ENCODE measurements at places on chromosomes 7 and 10. TPM values are rescaled to one million over a fixed set of nuclear protein-coding genes. Genes with fewer than 3 reads are reported as not detected.

GRCh38 chr7:134209322-134210015, 82.3 kb downstream of the LRGUK start:
- DNase-seq = no peak

Gene SKIDA1
- total RNA-seq = not detected

Gene TRIM50
- not detected for total RNA-seq

DNA sequence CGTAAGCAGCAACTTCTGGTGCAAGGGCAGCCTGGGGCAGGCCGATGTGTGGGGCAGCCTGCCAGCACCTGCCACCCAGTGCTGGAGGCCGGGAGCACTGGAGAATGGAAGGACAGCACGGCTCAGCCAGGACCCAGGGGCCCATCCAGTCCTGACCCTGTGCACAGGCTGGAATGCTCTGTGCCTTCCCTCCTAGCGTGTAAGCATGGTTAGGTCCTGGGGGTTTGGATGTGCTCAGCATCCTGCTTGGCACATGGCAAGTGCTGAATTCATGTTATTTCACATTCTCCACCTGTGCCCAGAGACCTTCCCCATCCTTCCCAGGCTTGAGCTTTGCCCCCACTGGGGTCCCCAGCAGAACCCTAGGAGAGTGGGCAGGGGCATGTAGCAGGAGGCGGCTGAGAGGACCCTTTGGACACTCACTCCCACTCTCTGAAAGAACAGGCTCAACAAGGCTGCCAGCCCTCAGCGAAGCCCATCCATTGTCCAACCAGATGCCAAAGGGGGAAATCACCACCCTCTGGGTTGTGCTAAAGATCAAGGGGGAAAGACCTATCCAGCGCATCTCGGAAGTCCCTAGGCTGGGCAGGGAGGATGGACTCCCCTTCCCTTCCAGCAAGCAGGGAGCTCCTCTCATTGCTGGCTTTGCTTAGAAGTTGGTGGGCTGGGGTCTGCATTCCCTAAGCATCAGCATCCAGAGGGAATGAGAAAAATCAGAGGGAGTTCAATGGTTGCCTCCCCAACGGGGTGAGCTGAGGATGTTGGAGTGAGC, 29.7 kb downstream of the ANXA8 start:
- no peak for DNase-seq

DNA sequence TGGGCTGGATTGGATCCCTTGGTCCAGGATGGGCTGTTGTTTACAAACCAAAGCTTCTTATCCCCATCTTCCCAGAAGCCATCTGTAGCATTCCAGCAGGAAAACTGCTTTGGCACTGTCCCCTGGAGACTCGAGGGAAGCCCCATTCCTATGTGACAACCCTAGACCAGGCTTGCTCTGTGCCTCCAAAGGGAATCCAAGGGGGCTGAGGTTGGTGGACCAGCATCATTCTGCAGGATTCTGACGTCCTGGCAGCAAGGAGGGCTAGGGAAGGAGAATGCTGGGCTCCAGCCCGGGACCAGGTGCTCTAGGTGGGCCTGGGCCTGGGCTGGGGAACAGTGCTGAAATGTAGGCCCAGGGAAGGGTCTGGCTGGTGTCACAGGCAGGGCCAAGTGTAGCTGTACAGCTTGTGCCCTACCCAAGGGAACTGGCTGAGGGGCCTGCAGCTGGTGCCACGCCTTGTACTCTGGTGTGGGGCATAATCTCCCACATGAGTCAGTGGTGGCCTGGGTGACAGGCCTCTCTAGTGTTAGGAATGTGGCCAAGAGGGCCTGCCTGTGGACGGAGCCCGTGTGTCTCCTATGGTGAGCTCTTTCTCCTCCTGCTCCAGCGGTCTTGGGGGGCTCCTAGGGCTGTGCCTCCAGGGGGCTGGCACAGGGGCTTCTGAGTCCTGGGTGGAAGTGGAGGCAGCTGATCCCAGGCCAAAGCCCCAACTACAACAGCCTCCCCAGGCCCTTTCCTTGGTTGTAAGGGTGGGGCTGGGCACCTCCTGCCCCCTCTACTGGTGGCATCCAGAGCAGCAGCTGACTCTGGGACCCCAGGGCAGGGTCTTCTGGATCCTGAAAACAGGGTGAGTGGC, 25.2 kb downstream of the TRIM8 start:
- peak; percentile 52 for DNase-seq

Gene VENTX
- total RNA-seq = not detected

DNA sequence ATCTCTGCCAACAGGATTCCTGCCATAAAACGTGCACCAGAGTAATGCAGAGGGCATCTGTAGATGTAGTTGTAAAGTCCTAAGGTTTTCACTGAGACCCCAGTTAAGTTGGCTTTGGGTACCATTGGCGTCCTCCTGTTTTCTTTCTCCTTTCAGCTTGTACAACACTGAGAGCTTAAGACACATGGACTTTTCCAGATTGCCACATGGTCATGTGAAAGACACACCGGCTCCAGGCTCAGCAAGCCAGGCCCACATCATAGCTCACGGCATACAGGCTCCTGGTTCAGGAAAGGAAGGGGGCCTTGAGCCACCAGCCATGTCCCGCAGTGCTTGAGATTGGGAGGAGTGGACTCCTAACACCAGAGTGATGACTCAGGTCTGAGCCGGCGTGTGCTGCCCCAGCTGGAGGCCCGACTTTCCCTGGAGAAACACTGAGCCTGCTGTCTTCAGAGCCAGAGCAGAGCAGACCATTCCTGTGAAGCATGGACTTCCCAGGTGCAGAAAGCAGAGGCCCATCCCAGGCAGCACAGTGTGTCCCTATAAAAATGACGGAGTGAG, 252.7 kb downstream of the PRPF18 start:
- DNase-seq = no peak

DNA sequence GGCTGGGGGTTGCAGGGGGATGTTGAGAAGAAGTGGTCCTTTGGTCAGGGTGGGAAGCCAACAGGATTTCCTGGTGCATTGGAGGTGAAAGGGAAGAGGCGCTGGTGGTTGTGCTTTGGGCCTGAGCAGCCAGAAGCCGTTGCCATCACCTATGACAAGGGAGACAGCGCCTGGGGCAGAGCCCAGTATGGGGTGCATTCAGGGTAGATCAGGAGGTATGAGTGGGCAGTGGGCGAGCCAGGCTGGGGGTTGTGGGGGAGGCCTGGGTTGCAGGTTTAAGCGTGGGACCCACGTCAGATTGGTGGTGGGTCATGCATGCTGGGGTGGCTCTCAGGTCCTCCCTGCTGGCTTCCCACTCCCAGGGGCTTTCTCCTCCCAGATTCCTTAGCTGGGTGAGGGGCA, 6.3 kb upstream of the PILRB start:
- DNase-seq = no peak

Gene ACHE
- total RNA-seq = 11.7 TPM

DNA sequence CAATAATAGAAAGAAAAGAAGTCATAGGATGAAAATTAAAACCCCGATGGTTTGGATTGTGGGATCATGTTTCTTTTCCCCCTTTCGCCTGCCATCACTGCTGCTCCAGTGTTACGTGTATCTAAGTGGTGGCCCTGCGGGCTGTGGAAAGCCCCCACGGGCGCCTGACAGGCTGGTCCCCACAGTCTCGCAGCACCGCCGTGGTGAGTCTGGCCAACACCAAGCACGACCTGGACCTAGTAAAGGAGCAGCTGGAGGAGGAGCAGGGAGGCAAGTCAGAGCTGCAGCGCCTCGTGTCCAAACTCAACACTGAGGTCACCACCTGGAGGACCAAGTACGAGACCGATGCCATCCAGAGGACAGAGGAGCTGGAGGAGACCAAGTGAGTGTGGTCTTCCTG, 19.5 kb downstream of the MYH16 start:
- no peak for DNase-seq

DNA sequence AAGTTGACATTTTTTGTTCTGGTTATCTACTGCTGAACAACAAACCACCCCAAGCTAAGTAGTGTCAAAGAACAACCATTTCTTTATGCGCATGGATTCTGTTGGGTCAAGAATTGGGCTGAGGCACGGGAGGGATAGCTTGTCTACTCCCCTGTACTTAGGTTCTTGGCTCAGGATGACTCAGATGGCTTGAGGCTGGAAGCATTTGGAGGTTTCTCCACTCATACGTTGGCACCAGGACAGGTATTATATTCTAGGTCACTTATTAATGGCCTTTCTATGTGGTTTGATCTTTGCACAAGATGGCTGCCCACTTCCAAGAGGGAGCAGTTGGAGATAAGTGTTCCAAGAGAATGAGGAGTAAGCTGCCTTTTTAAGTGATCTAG, 11.8 kb upstream of the TFAM start:
- no peak for DNase-seq

DNA sequence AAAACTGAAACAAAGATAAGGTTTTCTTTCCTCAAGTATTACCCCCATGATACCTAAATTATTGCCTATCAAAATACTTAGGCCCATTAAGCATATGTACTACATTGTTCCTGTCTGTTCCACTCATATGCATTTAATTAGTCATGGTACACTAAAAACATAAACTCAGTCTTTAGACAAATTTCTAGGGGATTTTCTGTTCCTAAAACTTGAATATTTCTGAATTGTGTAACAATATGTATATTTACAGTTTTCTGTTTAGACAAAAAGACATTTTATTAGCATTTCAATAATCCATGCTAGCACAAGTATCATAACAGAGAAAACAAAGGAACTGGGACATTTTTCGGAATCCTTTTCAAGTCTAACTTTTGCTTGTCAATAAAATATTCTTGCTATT, 234.2 kb downstream of the CRPPA start:
- no peak for DNase-seq

Gene PRSS2
- total RNA-seq = not detected
